ENCODE measurements at places on chromosomes 3 and 15. TPM values are rescaled to one million over a fixed set of nuclear protein-coding genes. Genes with fewer than 3 reads are reported as not detected.

DNA sequence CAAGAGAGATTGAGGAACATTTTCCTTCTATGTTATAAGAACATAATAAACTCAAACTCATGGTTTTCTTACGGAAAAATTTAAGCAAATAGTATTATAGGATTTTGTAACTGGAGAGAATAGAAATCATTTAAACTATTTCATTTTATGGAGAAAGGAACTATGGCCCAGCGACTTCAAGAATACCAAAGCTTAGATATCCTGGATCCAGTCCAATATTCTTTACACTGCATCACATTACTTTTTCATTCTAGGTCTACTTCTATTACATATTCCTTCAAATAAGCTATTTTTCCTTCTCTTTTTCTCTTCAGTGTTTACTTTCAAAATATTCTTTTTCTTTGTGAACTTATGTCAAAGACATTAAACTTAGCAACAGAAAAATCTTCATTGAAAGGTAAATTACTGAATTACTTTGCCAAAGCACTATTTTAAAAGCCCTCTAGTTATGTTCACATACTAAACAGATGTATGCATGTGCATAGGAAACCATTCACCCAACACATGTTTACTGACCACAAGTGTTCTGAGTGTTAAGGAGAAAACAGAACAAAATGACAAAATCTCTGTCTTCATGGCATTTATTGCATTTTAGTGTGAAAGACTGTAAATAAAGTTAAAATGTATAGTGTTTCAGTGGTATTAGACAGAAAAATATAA lies 20.4 kb downstream of the KPNA4 start:
- no peak for DNase-seq

Gene GRK7
- polyA plus RNA-seq, result not detected

GRCh38 chr3:47871389-47871788 lies 68.5 kb downstream of the DHX30 start:
- DNase-seq, result no peak

DNA sequence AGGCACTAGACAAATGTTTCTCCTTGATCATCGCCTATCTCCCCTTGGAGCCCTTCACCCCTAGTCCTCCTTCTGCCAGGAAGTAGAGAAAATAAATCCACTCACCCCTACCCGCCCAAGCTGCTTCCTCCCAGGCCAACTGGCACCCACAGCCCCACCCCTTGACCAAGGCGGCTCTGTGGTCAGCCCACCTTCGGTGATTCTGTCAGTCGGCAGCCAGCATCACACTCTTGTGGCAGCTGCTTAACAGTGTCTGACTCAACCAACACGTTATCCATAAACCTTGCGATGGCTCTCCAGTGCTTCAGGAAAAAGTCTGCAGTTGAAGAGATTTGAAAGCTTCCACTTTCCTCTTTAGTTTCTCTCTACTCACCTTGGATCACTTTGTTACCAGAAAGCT lies 7.6 kb downstream of the SHF start:
- DNase-seq, result no peak

- DNase-seq, result no peak
Measured at GRCh38 chr15:93257920-93258319, 168.9 kb upstream of the RGMA start.

DNA sequence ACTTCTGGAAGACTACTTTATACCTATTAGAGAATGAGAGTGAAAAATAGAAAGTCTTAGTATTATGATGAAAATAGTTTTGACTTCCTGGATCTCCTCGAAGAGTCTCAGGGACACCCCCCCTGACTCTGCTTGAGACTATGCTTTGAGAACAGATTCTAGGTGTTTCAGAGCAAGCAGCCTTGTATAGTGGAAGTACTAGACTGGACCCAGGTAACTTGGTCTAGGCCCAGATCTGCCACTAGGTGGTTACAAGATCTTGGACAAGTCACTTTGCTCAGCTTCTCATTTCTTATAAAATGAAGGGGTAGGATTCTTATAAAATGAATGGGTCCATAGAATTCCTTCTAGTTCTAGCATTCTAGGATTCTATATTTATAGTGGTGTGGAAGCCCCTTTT lies 9.1 kb downstream of the ABHD5 start:
- no peak for DNase-seq

Gene ATP2B2
- not detected for polyA plus RNA-seq

GRCh38 chr3:118628704-118629341 lies 405.8 kb downstream of the IGSF11 start:
- DNase-seq, result no peak

DNA sequence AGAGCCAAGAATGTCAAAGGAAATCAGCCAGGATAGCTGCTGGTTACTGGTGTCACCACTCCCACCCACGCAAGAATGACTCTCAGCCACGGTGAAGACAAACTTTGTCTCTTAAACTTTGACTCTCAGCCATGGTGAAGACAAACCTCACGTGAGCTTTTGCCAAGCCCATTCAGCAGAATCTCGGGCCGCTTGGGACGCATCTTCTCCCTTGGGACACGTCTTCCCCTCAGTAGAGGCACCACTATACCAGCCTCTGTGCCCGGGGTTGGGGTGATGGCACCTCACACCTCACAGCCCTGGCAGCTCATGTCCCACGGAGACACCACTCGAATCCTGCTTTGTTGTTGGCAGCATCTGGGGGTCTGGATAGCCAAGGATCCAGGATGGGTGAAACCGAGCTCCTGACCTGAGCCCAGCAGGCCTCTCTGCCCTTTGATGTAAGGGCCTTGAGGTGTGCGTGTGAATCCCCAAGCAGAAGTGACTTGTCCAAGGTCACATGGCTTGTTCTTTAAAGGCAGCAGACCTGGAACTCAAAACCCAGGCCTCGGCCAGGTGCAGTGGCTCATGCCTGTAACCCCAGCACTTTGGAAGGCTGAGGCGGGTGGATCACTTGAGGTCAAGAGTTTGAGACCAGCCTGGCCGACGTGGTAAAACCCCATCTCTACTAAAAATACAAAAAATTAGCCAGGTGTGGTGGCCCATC lies 21.8 kb downstream of the RBPMS2 start:
- DNase-seq, result no peak

DNA sequence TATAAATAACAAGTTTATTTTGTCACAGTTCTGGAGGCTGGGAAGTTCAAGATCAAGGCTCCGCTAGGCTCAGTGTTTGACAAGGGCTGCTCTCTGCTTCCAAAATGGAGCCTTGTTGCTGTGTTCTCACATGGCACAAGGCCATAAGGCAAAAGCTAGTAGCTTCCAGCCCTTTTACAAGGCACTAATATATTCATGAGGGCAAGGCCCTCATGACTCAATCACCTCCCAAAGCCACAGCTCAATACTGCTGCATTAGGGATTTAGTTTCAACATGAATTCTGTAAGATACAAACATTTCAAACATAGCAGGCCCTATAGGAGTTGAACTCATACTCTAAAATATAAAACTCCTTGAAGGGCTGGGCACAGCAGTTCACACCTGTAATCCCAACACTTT lies 30.2 kb downstream of the ZBTB11 start:
- DNase-seq, result no peak

DNA sequence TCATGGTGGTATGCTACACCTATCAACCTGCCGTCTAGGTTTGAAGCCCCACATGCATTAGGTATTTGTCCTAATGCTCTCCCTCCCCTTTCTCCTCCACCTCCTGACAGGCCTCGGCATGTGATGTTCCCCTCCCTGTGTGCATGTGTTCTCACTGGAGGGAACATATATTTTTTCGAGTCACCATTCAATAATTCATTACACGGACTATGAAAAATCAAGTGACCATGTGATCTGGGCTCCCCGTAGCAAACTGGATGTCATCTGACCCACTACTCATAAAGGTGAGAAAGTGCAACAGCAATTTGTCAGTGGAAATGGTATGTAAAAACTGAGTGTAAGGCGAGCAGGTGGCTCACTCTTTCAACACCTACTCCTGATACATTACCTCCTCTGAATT lies 224.3 kb upstream of the RASGRP1 start:
- no peak for DNase-seq

- no peak for DNase-seq
Measured at GRCh38 chr15:49265911-49266310, 95.9 kb downstream of the GALK2 start.

Gene TP63
- polyA plus RNA-seq, result not detected

- no peak for DNase-seq
Measured at GRCh38 chr15:60591496-60592370, 112.8 kb upstream of the ICE2 start.

GRCh38 chr3:97821287-97821773 lies 481 bp upstream of the CRYBG3 start:
- DNase-seq, result no peak

DNA sequence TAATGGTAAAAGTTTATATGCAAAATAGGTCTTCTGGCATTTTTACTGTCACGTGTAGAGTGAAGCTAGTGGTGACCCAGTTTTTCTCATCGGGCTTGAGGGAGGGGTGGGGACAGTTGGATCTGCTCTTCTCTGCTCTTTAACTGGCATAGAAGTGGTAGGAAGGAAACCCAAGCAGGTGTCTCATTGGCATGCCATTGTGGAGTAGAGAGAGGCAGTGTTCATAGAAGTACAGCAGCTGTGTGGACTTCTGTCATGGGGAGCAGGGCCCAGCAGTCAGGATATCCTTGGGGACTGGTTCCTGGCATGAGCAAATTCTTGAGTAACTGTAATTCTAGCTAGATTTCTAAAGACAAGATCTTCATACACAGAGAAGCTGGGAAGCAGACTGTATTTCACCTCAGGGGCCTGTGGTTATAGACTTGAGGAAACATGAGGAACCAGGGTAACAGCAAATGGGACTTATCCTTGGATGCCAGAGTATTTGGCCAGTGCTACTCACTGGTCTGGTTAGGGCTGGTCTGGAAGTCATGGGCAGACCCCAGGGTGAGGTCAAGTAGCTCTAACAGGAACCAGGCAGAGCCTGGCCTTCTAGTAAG lies 42.9 kb downstream of the CDIN1 start:
- DNase-seq, result no peak

DNA sequence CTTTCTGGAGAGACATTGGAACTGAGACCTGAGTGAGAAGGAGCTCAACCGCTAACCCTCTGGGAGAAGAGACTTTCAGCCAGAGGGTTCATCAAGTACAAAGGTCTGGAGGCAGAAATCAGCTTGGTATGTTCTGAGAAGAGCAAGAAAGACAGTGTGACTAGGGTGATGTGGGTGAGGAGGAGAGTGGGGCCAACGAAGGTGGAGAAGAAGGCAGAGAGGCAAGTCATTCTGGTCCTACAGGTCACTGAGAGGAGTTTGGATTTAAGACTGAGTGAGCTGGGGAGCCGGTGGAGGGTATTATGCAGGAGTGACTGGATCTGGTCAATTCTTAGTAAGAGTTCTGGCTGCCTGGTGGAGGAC lies 12.2 kb downstream of the XIRP1 start:
- DNase-seq, result no peak

Gene GOLGA6L10
- polyA plus RNA-seq, result 0.44 TPM

Gene ZBTB47
- polyA plus RNA-seq, result 19.2 TPM

Data from BJ (cell line).